ENCODE measurements at places on chromosomes 2 and 18.

DNA sequence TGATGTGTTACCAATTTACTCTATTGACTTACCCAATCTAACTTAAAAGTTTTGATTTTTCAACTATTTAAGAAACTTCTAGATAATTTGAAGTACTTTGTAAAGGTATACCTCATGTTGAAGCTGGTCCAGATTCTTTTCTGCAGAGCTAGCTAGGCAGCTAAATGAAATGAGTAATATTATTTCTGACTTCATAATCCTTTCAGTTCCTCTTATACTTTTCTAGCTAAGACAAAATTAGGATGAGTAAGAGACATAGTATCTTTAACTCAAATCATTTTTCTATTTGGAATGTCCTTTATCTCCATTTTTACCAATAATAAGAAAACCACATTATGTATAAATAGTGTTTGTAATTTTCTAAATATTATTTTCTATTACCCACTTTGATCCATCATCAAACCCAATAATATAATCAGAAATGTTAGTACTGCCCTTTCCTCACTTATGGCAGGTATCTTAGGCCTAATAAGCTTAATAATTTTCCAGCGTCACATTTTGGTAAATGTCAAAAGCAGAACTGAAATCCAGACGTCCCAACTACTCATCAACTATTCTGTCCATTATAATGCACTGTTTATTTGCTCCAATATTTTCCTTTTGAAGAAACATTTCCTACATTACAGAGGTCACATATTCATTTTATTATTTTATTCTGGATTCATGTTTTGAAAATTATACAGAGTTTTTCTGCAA lies 456.6 kb downstream of the THSD7B start:
- no peak for DNase-seq

DNA sequence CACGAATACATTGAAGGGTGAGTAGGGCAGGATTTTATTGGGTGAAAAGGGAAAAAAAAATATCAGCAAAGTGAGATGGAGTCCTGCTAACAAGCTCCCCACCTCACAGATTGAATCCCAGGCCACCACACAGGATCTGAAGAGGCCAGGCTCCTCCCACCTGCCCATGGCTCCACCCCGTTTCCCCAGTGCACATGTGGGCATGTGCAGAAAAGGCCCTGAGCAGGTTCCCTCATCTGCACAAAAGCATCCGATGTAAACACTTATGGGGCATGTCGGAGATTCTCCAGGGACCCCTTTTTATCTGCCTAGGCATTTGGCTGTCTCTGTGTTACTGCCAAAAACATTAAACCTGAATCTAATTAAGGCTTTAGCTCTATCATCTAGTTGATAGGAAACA lies 35.2 kb downstream of the SKA1 start:
- no peak for DNase-seq

DNA sequence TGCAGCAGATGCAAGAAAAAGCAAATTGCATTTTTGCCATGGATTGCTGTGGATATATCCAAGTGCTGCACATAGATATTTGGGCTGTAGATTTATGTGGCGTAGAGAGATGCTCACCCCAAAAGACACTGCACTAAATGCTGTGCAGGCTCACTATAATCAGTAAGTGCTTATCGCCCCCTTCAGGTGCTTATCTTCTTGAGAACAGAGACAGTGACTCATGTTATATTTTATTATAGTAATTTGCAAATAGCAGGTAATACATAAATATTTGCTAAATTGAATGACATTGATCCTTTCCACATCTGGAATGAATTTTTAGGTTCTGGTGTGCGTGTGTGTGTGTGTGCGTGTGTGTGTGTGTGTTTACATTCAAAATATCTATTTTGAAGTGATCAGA lies 36.8 kb upstream of the PLEKHM3 start:
- no peak for DNase-seq

DNA sequence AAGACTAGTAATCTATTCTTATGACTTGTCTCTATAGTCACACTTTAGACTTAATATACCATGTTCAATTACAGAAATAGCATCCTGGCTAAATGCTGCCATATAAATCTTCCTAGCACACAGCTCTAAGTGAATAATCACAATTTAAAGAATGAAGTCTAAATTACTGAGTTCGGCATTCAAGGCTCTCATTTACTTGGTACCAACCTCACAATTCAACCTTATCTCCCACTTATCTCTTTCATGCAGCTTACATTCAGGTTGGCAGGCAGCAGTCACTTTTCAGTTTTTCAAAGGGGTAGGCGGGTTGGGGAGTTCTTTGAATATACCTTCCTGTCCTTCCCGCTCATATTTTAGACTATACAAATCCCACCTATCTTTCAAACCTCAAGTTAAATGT lies 1.5 kb downstream of the MMADHC start:
- DNase-seq = no peak

- DNase-seq = no peak
Observed at GRCh38 chr2:119550346-119550745, 6.1 kb downstream of the CFAP221 start.

DNA sequence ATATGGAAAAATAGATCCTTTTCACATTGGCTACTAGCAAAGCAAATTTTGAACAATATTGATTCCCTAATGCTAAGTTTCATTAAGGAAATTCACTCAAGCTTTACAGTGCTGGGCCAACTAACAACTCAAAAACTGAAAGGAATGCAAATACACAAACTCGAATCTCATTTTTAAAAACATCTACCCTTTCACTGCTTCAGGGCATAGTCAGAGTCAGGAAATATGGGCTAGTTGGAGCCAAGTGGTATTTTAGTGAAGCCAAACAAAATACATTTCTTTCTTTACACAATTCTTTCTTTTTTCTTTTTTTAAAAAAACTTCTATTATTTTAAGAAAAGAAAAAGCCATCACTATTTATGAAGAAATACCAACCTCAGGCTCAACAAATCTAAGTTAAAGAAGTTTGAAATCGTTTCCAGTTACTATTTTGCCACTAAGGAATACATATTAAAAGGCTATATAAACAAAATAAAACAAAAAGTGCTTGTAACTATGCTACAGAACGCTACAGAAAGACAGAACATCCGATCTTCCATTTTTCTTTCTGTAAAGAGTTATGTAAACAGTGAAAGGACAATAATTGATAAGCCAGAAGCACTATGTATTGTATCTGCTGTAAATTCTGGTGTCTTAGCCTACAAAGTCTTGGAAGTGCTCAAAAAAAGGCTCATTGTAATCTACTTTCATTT lies 113.6 kb upstream of the STK17B start:
- DNase-seq = no peak

DNA sequence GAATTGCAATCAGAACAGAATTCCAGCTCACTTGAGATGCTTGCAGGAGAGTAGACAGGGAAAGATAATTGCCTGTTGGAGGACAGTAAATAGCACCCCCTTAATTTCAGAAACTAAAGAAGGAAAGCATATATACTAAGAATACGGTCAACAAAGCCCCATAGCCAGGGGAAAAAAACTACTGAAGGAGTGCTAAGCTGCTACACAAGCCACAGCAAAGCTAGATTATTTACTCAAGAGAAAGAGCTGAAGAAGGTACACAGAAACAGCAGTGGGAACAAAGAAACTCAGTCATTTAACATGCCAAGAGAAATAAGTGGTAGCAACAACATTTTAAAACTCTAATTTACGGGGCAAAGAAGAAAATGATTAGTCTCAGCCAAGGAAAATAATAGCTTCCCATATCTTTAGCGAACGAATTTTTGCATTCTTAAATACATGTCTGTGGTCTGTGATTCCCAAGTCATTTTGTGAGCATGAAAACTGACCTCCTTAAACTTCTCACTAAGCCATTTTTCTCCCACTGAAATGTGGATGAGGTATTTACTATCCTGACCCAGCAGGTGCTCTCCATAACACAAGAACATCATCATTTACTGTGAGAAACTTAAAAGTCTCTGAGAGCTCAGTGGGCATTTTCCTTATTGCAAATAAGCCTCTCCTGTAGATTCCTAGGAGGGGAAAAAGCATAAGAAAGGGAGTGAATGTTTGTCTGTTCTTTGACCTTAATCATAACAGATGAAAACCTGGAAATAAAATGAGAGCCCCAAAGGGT lies 196.0 kb downstream of the PAX3 start:
- DNase-seq = no peak

DNA sequence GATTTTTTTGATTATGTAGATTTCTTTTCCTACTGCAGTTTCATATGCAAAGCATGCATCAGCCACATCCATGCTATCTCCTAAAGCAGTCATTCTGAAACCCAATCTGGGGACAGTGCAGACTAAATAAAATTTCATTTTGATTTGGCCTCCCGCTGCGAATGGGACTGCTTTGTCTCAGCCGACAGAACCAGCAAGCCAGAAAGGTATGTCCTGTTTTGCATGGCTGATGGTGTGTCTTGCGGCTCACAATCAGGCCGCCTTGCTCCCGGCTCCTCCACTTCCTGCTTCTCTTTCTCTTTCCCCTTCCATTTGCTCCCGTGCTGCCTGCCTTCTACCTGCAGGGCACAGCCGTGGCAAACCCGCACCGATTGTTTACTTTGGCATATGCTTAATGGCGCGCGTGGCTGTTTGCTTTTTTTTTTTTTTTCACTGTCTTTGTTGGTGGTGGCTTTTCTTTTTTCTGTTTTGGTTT lies 419.6 kb upstream of the POU3F3 start:
- no peak for DNase-seq

DNA sequence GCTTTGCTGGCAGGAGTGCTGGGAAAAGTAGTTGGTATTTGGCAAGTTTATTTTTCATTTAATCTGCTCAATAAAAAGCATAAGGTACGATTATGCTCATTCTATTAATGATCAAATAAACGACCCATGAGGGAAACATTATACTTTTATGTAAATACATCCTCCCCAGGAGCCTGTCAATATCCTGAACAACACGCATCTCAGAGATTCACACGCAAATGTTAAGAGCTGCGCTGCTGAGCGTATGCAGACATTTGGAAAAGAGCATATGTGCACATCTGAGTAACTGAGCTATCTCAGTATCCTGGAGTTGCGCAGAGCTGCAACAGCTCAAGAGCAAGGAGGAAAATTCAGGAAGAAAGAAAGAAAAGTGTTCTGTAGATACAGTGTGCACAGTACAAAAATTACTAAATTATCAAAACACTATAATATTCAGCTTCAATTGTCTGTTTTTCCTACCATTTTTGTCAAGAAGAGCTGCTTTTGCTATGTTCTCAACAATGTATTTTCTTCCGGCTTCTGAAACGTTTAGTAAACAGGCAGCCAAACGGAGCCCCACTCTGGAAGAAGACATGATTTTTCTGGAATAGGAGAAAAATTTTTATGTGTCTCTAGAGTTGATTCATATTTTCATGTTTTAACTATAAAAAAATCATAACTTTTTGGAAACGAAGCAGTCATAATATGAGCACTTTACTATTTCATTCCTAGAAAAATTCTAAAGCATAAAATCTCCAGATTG lies 2.4 kb downstream of the FTCDNL1 start:
- no peak for DNase-seq

DNA sequence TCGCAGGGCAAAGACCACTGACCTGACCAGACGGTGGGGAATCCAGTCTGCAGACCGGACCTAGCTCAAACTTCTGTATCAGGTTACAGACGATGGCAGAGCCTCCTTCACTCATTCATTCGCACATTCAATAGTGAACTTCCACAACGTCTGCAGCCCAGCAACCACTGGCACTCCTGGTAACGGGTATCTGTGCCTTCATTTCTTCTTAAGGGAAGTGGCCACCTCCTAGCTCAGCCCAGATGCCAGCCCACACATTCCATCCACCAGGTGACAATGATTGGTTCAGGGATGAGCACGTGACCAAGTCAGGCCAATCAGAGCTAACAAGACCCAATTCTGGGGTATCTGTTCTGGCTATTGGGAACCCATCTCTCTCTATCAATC lies 15.9 kb upstream of the ARMC9 start:
- DNase-seq = no peak

GRCh38 chr2:227020416-227020815 lies 143.6 kb downstream of the COL4A4 start:
- DNase-seq = no peak

DNA sequence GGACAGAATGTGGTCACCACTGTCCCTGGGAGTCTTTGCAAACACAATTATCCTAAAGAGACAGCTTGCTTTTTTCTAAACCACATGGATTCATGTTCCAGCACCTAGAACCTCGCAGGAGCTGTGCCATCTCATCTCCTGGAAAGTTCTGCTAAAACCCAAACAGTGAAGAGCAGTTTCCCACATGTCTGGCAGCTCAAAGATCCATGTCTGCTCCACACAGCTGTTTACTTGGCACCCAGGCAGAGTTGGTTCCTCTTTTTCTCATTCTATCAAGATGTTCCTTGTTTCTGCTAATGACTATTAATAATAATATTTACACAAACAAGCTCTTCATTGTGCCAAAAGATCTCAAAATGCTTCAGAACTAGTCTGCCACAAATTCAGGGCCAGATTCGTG lies 30.1 kb upstream of the PID1 start:
- no peak for DNase-seq

GRCh38 chr2:227464851-227465250 lies 7.1 kb upstream of the AGFG1 start:
- no peak for DNase-seq

DNA sequence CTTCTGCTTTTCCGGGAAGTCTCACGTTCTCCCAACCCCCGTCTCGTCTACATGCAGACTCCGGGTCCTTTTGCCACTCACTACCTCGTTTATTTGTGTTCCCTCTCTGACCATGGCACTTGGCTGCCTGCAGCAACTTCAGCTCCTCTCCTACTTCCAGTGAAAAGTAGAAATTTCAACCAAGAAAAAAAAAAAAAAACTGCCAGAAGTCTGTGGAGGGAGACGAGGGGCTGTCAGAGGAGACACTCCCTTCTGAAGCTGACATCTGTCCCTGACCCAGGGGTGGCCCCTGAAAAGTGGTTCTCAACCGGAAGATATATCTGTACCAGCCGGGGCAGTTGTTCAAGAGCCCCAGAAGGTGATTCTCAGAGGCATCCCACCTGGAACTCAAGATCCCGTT lies 742 bp upstream of the MYO5B start:
- DNase-seq = no peak

DNA sequence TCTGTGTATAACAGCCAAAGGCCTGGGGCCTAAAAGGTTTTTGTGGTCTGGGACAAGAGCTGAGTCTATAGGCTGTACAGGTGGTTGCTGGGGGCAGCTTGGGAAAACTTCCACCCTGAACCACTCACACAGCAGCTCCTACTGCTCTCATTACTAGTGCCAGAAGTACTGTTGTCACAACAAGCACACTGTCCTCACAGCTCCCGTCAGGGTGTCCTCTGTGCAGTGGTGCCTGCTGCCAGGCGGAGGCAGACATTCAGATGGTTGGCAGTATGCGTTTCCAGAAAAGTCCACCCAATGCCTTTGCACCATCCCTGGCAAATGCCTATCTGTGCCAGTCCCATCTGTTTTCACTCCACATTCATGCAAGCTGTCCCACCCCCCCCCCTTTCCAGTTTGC lies 58.5 kb downstream of the EPAS1 start:
- no peak for DNase-seq

- DNase-seq = no peak
Observed at GRCh38 chr2:207423886-207424285, 105.9 kb upstream of the CREB1 start.

- no peak for DNase-seq
Observed at GRCh38 chr2:156540706-156541105, 104.5 kb downstream of the GPD2 start.

DNA sequence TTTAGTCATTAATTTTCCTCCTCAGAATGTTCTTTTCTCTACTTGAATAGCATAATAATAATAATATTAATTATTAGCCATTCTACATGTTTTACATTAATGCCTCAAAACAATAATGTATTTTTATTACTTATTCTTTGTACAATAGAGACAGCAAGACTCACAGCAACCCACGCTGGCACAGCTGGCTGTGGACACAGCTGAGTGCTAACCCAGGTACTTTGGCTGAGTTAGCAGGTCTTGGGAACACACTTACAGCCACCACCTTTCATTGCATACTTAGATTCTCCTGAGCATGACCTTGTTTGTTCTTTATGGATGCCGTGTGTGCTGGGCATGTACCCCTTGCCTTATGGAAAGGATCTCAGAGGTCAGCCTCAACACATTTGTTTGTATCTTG lies 260.2 kb upstream of the ST6GAL2 start:
- no peak for DNase-seq

Data from activated CD4-positive, alpha-beta T cell treated with anti-CD3 and anti-CD28 coated beads, Interleukin-2, amount 50 U/mL, for 4 hours (primary cell).